ENCODE measurements at places on chromosomes 7 and 10.

DNA sequence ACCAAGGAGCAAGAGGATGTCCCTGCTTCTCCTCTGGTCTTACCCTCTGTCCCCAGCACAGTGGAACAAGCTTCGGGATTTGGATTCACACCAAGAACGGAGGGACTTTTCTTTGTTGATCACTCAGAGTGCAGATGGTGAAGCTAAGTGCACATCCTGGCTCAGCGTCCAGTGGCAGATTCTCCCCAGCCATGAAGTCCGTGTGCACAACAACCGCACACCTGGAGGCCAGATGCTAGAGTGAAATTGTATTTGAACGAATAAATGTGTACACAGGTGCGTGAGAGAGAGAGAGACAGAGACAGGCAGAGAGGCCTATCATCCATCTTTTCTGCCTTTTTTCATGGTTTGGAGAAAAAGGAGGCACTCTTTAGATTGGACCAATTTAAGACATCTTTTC lies 31.5 kb downstream of the ASB13 start:
- no peak for DNase-seq

DNA sequence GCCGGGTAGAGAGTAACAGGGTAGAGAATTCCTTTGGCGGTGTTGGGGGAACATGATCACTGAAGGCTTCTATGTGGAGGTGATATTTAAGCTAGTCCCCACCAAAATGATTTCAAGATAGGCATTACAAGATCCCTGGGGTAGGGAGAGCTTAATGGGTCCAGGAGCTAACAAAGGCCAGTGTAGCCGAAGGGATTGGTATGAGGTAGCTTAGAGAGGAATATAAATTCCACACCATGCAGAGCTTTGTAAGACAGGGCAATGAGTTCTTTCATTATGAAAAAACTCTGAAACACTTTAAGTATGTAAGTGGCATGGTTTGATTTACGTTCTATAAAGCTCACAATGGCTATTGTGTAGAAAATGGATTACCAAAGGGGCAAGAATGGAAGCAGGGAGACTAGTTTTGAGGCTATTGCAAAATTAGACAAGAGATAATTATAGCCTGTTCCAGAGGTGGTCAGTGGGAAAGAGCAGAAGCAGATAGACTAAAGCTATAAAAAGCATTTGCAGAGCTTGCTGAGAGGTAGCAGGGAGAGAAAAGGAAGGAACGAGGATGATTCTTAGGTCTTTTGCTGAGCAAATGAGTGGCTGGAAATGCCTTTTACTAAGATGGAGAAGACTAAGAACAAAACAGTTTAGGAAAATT lies 119.7 kb upstream of the SLC25A13 start:
- DNase-seq: no peak

- DNase-seq: no peak
Observed at GRCh38 chr10:33125522-33126517, 167.8 kb upstream of the ITGB1 start.

- no peak for DNase-seq
Observed at GRCh38 chr10:60397792-60398191, 8.1 kb upstream of the ANK3 start.

Data from esophagus squamous epithelium (tissue), 5 donors.